Kidney tubule cell (primary cell): ENCODE measurements at places on chromosomes 5 and 9.

- peak; percentile 73 for DNase-seq
Observed at GRCh38 chr9:86713470-86713869, 233.8 kb downstream of the GAS1 start.

- peak; percentile 4 for DNase-seq
Observed at GRCh38 chr9:9352877-9353481, 1259.8 kb downstream of the PTPRD start.

DNA sequence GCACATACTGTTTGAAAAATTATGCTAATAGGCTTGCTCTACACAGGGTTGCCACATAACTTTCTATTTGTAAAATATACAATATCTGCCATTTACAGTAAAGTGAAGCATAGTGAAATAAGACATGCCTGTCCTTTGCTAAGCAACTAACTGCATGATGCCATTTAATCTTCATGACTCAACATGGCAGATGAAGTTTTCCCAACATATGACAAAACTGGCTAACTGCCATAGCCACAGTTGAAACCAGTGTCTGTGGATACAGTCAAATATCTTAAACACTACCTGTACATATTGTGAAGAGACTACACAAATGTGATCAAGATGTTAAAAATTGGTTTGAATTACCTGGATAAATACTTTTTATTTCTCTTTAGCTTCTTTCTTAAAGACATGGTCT is 3.1 kb upstream of the DMAC1 start:
- peak; percentile 36 for DNase-seq

DNA sequence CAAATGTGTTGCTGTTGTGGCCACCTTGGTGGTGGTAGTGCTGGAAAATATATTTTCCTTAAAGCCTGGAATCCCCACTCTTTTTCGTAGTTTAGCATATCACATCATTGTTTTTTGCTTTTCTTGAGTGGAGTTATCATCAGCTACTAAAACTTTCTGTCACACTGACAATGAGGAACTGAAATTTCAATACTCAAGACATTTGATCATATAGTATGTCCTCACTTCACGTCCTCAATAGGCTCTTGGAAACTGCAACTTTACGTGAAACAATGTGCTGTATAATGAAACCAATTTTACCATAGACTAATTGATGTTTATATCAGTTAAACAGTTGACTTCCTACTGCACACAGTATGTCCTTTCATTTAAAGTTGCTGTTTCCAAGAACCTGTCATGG is 265.8 kb downstream of the ADGRV1 start:
- DNase-seq, result no peak

DNA sequence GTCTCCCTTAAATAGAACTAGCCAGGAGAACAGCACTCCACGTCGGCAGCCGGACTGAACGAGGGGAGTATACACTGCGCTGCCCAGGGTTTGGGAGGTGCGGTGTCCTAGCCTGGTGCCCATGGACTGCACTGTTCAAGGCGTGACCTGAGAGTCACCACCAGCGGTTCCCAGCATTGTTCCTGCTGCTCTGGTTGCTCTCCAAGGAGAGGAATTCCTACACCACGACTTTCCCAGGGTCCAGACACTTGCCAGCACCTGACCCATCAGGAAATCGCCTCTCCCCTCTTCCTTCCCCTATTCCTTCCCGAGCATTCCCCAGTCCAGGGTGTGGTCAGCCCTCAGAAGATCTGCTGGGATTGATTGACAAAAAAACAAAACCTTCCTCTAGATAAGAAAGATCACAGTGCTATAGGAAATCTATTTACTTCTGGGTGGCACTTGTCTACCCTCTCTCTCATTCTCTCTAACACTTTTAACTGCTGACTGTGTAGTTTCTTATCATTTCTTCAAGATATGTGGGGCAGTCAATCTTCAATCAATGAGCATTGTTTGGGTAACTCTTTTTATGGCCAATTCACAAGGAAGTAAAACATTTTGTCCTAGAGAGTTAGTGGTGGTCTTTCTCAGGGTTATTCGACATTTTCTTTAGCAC is 297.8 kb upstream of the ACTBL2 start:
- peak; percentile 63 for DNase-seq

DNA sequence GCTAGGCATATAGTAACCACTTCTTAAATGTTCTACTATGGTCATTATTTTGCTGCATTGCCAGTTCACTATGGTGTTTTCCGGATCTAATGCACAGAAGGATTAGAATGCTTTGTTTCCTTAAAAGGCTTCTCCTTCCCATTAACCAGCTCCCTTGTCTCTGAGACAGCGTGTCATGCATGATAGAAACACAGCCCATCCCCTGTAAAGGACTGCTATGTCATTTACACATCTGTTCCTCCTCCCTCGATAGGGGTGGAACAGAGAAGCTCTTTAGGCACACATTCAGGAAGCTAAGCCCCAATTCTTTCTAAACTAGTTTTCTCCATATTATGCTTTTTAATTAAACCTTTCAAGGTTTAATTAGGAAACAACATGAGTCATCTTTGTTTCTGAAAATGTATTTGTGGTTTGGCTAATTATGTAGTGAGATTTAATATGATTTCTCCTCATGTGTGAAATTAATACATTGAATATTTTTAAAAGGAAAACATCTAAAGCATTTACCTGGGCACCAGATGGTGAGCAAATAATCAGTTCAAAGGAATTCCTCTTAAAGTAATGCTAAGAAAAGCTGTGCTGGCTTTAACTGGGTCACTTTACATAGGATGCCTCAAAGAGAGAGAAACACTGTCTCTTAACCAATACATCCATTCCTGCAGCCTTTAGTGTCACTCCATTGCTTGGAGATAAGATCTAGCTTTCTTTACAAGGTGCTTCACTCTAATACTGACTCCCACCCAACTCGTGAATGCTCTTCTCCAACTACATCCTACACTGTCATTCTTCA is 133.3 kb upstream of the PPP1R2B start:
- DNase-seq, result no peak

DNA sequence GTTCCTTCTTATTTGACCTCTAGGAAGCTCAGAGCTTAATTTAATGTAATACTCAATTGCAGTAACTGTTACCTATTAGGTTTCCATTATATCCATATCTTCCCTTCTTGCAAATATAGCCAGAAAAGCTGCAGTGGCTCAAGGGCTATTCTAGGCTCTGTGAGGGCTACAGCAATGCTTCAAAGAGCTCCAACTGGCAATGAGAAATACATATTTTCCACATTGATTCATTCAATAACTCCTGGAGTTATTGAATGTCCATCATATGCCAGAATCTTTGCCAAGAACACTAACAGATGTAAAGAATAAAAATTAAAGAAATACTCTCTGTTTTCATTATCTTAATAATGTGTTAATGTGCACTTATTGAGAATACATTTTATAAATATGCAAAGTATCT is 396.9 kb upstream of the PAPPA start:
- no peak for DNase-seq
